ENCODE measurements at places on chromosomes 5 and 9.

DNA sequence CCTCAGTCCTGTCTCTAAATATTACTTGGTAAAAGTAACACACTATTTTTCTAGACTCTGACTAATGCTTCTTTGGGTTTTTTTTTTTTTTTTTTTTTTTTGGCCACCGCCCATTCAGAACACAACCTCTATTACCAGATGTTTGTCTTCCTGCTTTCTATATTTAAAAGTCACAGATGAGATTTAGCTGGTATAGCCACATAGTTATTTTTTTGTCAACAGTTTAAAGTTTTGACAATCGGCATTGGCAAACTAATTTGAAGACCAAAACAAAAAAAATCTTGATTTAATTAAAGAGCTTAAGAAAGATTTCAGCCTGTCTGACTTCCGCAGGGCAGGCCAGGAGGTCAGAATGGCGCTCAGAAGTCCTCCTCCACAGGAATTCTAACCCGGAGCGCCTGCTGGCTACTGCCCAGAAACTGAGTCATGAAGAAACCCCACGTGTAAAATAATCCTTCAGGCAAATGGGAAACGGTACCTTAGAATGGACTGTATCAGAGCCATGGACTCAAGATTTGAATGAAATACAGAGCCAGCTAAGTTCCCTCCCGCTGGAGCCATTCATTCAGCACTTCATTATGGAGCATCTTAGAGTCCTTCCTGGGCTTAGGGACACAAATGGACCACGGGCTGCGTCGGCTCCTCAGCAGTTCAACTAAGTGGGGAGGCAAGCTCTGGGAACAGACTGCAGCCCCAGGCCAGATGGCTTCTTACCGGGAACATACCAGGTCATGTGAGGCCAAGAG is 55.6 kb downstream of the PTPDC1 start:
- DNase-seq = peak; percentile 98

DNA sequence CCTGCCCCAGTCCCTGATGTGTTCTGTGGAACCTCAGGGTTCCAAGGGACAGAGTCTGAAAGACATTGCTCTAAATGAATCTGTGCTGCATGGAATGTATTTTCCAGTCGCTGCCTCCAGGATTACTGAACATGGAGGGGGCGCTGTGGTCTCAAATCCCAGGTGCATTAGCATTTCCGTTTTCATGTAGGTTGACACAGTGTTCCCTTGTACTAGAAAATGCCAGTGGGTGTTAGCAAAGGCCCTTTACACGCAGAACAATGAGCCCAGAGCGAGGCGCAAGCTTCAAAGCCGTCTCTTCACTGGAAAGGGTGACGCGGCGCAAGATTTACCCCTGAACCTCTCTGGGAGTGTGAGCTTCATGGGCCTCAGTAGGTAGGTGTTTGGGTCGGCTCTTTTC is 308.3 kb downstream of the SLIT3 start:
- DNase-seq = no peak

GRCh38 chr5:38591523-38591849 is 35.0 kb upstream of the LIFR start:
- peak; percentile 27 for DNase-seq

- DNase-seq = peak; percentile 49
These were observed 3.9 kb downstream of the EXOC3 start for GRCh38 chr5:446883-447263.

DNA sequence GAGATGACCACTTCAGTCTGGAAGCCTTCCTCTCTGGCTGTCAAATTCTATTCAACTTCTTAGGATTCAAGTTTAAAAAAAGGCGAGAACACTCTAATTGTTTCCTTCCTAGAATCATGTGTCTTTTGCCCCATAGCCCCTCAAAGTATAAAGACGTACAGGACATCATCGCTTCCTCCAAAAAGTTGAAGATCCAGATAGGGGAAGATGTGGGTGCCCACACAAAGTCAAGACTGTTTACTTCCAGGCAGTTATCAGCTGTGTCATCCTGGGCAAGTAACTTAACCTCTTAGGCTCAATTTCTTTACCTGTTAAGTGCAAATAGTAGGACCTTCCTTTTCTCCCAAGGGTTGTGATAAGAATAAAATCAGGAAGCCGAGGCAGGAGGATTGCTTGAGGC is 40.1 kb downstream of the PPARGC1B start:
- no peak for DNase-seq

GRCh38 chr9:37668116-37668601 is 17.4 kb downstream of the FRMPD1 start:
- no peak for DNase-seq

- DNase-seq = peak; percentile 28
These were observed 391.2 kb downstream of the RAB3C start for GRCh38 chr5:58974083-58974482.

GRCh38 chr5:146606893-146607292 is 90.9 kb upstream of the GPR151 start:
- DNase-seq = no peak

DNA sequence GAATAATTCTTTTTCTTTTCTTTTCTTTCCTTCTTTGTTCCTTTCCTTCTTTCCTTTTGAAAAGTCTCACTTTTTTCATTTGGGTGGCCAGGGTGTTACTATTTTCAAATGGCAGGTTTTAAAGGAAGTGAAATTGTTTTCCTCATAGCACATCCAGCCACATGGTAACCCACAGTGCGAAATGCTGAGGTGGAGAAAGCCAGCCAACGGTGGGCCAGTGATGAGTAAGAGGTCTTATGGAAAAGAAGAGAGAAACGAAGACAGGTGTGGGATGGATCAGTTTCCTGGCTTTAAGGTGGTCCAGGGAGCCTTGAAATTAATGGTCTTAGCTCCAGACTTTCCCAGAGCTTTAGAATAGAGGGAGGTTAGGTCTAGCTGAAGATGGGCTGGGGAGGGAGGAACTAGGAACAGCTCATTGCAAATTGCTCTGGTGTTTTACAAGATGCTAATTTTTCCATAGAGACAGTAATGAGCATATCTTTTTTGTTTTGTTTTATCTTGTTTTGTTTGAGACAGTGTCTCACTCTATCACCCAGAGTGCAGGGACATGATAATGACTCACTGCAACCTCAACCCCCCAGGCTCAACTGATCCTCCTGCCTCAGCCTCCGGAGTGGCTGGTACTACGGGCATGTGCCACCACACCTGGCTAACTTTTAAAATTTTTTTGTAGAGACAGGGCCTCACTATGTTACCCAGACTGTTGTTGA is 17.8 kb downstream of the ITK start:
- no peak for DNase-seq

DNA sequence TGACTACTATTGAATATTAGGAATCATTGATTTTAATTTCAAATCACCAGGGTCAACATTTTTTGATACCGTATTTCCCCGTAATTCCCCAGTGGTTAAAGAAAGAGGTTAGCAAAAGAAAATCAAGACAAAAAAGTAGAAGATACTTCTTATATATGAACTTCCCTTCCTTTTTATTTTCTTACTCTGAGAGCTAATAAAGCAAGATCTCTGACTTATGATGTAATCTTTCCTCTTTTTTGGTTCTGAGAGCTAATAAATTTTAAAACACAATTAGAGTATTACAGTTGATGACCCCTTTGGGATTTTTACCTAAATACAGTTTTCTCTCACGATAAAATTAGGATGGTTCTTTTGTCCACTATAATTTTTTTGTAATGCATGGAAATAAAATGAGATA is 9.2 kb upstream of the FYB1 start:
- no peak for DNase-seq

DNA sequence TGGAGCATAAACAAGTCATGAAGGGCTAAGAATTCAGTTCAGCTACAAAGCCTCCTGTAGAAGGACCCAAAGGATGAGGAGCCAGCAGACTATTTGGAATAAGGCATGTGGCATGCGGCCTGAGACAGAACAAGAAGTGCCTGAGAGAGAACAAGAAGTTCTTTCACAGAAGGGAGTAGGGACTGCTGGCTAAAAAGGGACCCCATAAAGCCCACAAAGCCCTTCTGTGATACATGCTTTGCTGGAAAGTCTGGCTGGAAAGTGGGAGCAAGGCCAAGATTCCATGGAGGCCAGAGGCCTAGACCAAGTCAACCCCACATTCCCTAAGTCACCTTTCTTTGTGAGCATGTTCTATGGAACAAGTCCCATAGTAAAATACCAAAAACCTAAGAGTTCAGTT is 35.9 kb upstream of the UBAP2 start:
- DNase-seq = peak; percentile 35

- DNase-seq = peak; percentile 48
These were observed 530 bp downstream of the UCK1 start for GRCh38 chr9:131530546-131530919.

- DNase-seq = peak; percentile 58
These were observed 9.8 kb downstream of the TGFBI start for GRCh38 chr5:136038635-136039034.

DNA sequence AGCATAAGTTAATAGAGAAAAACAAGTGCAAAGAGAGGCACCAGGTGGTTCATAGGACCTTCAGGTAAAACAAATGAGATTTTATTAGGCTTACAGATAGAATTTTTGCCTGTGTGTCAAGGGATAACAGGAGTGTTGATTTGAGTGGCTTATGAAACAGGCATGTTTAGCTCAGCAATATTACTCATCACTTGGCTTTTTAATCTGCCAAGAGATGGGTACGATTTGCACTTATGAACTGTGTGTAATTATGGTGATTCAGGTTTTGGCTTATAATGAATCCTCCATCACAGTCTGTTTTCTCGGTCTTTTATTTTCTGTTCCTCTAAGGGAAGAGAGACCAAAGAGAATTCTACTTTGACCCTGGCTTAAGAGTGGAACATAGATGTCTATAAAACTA is 199.3 kb downstream of the DMRTA1 start:
- no peak for DNase-seq

DNA sequence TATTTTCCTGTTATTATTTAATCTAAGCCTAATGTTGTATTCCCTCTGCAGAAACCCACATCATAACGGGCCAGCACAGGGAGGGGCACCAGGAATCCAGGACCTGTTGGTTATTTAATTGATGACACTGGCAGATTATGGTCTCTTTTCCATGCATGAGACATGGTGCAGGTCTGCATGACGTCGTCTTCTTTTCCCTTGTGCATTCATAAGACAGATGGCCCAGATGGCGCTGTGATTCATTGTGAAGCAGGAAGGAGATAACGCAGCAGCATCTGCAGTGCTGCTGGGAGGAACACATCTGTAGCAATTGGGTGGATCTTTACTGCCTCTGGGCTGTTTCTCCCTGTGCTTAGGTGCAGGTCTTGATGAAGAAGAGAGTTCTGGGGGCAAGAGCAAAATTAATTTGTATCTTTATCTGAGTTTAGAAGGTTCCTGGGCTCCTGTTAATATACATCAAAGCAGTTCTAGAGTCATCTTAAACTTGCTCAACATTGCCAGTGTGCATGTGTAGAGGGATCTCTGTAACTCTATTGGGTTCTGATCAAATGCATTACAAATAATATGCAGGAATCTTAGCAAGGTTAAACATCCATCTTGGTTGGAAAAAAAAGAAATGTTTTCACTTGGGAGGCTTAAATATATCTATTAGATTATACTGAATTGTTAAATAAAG is 176.1 kb downstream of the PCSK1 start:
- DNase-seq = peak; percentile 86

DNA sequence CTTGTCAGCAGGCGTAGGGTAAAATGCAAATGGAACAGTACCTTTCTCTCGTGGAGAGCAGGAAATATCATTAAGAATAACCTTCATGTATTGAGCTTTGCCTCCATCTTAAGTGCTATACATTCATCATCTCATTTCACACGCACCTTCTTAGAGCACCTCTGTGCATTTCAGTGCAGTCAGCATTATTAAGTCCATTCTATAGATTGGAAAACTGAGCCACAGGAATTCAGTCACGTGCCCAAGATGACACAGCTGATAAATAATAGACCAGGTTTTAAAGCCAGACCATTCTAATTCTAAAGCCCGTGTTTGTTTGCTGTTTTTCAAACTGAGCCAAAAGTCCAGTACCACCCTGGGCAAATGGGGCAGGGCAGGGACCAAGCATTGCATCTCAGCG is 109.2 kb upstream of the WWC1 start:
- no peak for DNase-seq

GRCh38 chr9:135641745-135642144 is 2.4 kb upstream of the GLT6D1 start:
- peak; percentile 21 for DNase-seq

DNA sequence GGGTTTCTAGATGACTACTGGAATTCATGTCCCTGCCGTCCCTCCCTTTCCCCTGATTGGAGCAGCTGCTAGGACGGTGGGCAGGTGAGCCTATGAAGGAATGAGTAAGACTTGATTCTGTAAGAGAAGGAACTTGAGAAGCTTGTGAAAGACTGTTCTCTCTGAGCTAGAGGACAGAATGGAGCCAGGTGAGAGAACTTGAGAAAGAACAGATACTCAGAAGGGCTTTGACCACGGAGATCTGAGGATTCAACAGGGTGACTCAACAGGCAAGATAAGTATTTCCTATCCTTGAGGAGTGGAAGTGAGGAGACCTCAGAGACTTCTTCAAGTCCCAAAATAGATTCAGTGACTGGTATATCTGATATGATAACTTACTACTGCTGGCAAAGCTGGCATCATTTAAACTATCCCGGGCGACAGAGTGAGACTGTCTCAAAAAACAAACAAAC is 41.9 kb downstream of the HSDL2 start:
- peak; percentile 35 for DNase-seq

DNA sequence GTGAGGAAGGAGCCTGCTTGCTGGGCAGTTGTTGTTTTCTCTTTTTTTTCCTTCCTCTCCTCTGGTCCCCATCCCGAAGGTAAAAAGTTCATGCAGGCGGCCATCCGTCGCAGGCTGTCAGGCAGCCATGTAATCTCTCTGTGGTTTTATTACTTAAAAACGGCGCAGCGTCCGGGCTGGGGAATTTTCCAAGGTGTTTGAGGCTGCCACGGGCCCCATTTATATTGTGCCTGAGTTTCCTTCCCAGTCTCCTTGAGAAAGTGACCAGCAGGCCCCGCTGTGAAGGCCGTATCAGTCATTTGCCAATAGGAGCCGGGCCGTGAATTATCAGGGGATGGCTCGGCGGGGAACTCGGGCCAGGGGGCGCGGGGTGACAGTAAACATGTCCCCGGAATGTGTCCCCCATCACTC is 289.7 kb downstream of the PBX3 start:
- no peak for DNase-seq

- DNase-seq = no peak
These were observed 1383.0 kb upstream of the C9orf72 start for GRCh38 chr9:28956116-28956880.

- peak; percentile 64 for DNase-seq
These were observed 69.4 kb downstream of the MSX2 start for GRCh38 chr5:174793684-174794328.

GRCh38 chr5:128681764-128682592 is 143.9 kb upstream of the FBN2 start:
- DNase-seq = peak; percentile 46

- no peak for DNase-seq
These were observed 3.4 kb upstream of the GRPEL2 start for GRCh38 chr5:149341876-149342275.

DNA sequence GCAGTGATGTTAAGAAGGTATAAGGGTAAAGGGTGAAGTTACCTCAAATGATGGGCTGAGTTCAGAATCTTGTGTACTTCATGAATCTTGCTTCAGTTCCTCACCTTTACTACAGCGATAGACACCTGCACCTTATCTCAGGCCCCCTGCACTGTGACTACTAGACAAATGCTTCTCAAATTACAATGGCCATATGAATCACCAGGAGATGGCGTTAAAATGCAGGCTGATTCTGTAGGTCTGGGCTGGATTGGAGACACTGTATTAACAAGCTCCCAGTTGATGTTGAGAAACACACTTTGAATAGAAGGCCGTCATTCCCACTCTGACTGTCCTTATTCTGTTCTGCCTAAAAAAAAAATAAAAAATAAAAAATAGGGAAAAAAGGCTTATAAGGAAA is 29.8 kb downstream of the TARS1 start:
- no peak for DNase-seq

- no peak for DNase-seq
These were observed 80.8 kb upstream of the ADCY2 start for GRCh38 chr5:7315118-7315517.

- peak; percentile 25 for DNase-seq
These were observed 61.8 kb downstream of the PTBP3 start for GRCh38 chr9:112271466-112272098.

All from EH (cell line).